ENCODE measurements at places on chromosomes 3 and 15.

- DNase-seq: no peak
These were observed 60.3 kb downstream of the FEM1B start for GRCh38 chr15:68337826-68338225.

DNA sequence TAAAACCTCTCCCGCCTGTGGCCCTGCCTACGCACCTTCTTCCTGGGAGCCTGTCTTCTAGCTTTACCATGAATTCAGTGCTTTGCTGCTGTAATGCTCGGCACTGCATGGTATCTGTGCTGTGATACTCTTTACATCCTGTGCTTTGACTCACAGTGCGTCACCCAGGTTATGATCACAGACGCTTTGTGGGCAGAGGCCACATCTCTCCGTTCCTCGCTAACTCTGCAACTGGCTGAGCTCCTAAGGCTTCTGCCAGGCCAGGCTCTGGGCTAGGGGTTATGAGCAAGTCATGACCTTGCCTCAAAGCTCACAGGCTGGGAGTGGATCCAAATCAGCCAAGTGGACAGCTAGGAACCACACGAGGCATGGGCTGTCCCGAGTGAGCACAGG lies 23.2 kb downstream of the SPTBN5 start:
- no peak for DNase-seq

- DNase-seq: no peak
These were observed 69.5 kb downstream of the C3orf38 start for GRCh38 chr3:88219138-88219792.

DNA sequence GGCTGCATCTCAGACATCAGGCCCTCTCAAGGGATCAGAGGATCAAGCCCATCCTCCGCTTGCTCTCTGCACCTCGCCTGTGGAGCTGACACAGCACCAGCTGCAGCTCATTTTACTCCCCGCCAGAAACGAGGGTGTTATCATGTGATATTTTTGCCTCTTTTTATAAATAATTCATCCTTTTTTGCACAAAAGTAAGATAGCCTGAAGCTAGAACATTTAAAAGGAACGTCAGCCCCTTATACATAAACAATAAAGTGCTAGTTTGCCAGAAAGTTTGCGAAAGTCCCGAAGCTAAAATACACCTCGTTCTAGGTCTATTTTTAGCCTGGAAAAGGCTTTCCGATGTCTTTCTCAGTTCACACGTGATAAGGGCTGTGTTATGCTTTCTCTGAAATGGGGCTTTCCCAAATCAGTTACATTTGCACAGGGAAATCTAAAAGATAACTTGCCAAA lies 9.6 kb upstream of the FAM174B start:
- DNase-seq: no peak

- no peak for DNase-seq
These were observed 8.4 kb upstream of the MYZAP start for GRCh38 chr15:57583282-57583681.

- no peak for DNase-seq
These were observed 126.2 kb downstream of the TPRG1 start for GRCh38 chr3:189297932-189298331.

- DNase-seq: no peak
These were observed 56.2 kb upstream of the AKAP13 start for GRCh38 chr15:85324202-85324601.

- no peak for DNase-seq
These were observed 16.7 kb downstream of the BLOC1S6 start for GRCh38 chr15:45603881-45604280.

DNA sequence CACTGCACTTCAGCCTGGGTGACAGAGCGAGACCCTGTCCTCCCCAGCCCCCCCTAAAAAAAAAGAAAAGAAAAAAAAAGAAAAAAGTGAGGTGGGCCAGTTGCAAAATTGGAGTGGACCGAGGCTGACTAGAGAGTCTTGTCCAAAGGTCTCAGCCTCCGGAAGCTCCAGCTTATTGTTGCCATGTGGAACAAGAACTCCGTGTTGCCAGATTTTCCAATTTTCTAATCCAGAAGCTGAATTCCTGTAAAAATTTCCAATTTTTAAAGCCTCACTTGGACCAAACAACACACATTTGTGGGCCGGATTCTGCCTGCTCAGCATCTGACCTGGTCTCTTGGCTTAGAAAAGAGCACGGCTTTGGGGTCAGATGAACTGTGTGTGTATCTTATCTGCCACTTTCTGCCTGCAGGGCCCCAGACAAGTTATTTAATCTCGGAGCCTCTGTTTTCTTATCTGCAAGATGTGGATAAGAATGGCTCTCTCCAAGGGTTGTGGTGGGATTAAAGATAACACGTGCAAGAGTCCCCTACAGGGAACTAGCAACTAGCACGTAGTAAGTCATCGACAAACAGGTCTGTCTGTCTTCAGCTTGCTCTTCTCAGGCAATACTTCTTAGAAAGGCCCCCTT lies 73.7 kb upstream of the TLE3 start:
- no peak for DNase-seq

DNA sequence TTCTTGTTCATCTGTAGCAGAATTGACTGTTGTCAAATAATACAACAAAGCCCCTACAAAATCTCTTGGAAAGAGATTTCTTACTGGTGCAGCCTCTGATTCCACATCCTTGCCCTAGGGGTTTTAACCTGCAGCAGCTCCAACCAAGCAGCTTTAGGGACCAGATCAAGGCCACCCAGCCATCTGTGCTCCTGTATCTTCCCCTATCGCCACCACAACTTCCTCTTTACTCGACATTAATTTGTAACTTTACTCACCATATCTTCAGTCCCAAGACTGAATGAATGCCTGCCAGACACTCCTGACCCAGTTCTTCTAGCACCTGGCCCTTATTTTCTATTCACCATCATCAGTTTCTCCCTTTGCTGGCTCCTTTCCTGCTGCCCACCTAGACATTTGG lies 156.6 kb upstream of the IL12A start:
- no peak for DNase-seq

GRCh38 chr15:94655249-94655880 lies 424.0 kb downstream of the MCTP2 start:
- DNase-seq: no peak

DNA sequence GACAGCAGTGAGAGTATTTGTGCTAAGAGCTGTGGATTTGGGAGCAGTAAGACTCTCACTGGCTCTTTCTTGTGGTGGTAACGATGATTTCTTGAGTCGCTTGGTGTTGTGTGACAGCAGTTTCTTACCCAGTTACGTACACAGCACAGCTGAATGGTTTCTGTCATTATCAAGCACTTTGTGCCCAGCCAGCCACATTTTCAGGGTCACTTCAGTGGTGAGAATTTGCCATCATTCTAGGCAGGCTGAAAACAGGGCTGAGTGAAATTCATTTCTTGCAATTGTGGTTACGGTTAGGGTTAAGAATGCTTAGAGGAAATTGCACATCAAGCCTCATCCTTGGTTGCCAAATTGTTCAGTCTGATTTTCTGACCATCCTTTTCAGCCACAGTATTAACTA lies 130.1 kb downstream of the RYR3 start:
- DNase-seq: no peak

DNA sequence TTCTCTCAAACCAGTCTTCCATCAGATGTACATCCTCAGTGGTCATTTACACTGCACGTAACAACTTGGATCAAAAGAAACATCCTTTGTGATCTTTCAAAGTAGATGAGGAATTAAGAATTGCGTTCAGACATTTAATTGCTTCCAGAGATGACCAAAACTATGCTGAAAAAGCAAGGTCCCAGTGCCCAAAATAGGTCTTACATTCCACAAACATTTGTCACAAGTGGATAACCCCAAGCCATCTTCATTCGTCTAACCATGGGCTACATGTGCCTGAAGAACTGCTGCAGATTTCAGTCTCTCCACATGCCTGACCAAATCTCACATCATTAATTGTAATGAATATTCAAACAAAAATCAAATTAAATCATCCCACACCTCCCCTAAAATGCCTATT lies 273.6 kb downstream of the SHOX2 start:
- DNase-seq: no peak

DNA sequence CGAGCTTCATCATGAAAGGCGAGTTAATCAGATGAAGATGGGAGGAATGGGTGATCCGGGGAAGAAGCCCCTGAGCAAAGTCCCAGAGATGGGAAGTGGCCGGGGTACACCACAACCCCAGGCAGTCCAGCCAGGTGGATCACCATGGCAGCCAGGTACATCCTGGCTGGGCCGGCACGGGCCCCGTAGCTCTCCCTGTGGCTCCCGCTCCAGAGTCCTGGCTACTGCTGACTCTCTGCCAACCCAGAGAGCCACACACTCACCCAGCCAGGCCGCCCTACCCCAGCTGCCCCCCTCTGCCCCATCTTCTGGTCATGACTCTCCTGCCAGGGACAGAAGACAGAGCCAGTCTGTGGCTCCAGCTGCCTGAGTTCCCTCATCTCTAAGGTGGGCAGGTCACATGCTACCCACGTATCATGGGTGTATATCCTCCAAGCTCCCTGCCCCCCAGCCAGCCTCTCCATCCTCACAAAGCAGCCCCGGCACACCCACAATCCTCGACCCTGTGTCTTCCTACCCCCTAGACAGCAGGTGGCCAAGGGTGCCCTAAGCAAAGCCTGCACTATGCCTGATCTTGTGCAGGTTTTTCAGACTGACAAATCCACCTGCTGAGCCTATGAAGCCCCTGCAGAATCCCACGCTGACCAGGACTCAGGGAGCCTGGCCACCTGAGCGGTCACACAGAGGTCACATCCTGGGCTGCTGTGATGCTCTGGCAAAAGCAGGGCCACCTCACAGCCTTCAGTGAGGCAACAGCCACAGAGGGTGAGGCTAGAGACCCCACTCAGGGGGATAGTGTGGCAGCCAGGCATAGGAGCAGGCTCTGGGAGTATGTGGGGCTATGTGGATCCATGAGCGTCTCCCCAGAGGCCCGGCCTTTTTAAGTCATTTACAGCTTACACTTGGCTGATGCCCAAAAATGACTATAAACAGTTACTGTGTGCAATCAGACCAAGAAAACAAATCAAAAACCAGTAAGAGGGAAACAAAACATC lies 13.2 kb downstream of the XXYLT1 start:
- no peak for DNase-seq

DNA sequence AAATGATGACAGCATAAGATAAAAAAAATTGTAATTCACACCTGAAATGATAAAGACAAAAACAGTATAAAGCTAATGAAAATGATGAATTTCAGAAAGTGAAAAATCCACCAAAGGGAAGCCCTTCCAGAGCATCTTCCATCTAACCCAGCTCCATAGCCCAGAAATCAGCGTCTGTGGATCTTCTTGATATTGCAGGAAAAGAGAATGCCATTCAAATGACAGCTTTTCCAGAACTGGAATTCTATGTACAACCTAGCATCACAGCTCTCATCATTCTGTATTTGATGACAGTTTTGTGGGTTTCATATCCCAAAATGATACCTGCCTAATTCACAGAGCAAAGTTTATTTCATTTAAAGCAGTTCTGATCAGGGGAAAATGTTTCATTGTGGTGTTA lies 267.3 kb downstream of the FHIT start:
- DNase-seq: no peak

- no peak for DNase-seq
These were observed 16.4 kb upstream of the ALAS1 start for GRCh38 chr3:52181543-52181942.
